ENCODE measurements at places on chromosomes 7 and 10.

DNA sequence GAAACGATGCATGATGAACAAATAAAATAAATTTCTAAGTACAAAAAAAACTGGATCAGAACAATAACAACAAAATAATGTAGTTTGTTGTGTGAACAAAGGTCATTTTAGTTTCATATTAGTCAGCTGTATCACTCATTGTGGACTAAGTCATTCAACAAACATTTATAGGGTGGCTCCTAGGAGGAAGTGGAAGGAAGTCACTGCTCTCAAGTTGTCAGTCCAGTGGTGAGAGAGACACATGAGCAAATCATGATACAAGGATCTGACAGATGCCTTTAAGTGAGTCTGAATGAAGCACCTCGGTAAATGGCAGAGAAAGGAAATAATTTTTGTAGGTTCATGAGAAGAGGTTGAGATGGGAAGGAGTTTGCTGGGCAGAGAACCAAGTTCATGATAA lies 56.8 kb downstream of the EPDR1 start:
- no peak for DNase-seq

DNA sequence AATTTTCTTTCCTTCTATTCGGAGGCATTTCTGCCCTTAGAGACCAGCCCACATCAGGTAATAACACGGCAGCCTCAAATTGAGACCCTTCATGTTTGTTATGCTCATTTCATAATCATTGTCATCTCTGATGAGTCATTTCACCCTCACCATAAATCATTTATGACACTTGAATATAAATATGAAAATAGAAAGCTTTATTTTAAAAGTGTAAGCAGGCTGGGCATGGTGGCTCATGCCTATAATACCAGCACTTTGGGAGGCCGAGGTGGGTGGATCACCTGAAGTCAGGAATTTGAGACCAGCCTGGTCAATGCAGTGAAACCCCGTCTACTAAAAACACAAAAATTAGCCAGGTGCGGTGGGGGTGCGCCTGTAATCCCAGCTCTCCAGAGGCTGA lies 57.4 kb upstream of the EGFR start:
- no peak for DNase-seq

DNA sequence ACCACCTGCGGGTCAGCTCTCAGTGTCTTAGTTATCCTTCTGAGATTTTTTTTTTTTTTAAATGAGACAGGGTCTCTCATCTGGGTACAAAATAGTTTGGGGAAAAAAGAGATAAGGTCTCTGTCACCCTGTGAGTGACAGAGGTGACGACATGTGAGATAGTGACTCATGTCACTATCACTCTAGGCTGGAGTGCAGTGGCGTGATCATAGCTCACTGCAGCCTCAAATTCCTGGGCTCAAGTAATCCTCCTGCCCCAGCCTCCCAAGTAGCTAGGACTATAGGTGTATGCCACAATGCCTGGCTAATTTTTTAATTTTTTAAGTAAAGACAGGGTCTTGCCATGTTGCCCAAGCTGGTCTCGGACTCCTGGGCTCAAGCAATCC lies 10.4 kb downstream of the BLVRA start:
- no peak for DNase-seq

GRCh38 chr7:68272507-68272906 lies 1275.9 kb downstream of the TYW1 start:
- DNase-seq = no peak

GRCh38 chr7:28647076-28647421 lies 234.7 kb downstream of the CREB5 start:
- DNase-seq = no peak

- no peak for DNase-seq
Observed at GRCh38 chr7:151687523-151688235, 168.0 kb upstream of the RHEB start.

DNA sequence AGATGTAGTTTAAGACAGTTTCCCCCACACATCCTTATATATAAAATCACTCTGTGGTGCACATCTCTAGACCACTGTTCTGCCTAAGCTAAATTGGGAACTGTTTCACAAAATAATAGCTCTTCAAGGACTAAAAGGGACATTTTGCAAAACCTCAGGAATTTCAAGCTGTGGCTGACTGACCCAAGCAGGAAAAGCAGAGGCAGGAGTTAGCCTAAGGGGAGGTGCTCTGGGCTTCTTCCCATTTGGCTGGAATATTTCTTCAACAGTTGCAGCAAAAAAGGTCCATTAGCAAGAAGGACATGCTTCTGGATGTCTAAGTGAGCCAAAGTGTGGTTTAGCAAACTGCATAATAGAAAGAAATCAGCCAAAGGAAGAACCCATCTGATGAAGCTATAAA lies 551.2 kb upstream of the ANKRD30A start:
- no peak for DNase-seq

DNA sequence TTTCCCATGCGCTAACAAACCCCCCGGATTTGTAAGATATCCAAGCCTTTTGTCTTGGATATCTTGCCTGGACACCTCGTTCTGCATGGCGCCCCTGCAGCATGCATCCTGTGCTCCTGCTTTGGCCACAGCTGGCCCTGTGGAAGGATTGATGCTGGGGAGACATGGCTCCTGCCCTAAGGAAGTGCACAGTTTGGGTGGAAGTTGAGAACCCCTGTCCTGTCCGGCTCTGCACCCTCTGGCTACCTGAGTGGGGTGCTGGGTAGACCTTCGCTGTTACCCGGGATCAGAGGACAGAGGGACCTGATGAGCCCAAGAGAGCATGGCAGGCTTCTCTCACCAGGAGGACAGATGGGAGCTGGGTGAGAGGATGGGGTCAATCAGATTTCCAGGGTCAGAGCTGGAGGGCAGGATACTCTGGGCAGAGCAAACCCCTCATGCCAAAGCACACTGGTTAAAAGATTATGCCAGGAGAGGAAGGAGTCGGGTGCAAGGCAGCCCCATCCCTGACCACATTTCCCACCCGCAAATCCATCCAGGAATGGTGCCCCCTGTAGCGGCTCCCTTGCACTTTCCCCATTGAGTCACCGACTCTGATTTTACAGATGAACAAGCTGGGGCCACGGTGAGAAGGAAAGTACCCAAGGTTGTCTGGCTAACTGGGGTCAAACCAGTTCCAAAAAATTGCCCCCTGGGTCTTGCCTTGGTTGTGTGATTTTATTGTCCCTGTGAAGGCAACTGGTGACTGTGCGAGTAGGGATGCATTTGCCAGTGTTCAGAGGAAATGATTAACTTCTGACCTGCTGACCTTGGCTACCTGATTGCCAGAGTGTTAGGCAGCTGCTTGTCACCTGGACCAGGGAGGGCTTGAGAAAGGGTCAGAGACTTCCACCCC lies 290.1 kb upstream of the ZMIZ1 start:
- no peak for DNase-seq

GRCh38 chr7:101496017-101496416 lies 133.1 kb downstream of the MYL10 start:
- DNase-seq = no peak

GRCh38 chr7:7805511-7806153 lies 87.2 kb upstream of the RPA3 start:
- DNase-seq = no peak

- DNase-seq = no peak
Observed at GRCh38 chr7:100506356-100506923, 22.7 kb downstream of the NYAP1 start.

- no peak for DNase-seq
Observed at GRCh38 chr7:20235288-20235687, 18.1 kb upstream of the MACC1 start.

- DNase-seq = no peak
Observed at GRCh38 chr10:47438857-47439474, 44.9 kb downstream of the ANXA8 start.

DNA sequence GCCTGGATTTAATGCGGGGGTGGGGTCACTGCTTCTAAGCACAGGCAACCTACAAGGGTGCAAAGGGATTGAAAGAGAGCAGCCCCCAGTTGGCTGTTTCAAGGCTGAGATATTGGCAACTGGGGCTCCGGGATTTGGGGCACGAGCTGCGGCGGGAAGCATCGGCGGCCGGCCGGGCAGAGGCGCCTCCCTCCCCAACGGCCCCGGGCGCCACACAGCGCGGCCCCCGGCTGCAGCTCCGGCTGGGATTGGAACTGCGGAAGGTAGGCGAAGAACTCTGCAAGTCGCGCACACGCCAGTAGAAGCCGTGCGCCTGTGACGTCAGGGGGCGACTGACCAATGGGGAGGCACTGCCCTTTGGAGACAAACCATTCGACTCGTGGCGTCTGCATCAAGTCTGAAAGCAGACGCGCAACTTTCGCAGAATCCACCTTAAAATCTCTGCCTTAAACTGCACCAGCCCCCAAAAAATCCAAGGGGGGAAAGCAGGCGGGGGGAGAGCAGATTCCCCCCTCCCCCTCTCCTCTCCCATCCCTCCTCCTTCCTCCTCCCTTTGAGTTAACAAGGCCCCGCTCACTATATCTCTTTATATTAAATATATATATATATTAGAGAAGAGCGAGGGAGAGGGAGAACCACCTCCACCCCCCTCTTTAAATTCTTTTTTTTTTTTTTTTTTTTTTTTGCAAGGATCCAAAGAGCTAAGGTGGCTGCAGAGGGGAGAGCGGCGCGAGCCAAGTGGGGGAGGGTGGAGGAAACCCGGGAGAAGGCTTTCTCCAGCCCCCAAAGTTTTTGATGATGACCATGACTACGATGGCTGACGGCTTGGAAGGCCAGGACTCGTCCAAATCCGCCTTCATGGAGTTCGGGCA lies at the start of gene DLX6:
DLX6 (plus strand) TSS at position 371 of the 872 bp plus-strand sequence; CDS start at position 796, 425 bp downstream.
- DNase-seq = no peak

DNA sequence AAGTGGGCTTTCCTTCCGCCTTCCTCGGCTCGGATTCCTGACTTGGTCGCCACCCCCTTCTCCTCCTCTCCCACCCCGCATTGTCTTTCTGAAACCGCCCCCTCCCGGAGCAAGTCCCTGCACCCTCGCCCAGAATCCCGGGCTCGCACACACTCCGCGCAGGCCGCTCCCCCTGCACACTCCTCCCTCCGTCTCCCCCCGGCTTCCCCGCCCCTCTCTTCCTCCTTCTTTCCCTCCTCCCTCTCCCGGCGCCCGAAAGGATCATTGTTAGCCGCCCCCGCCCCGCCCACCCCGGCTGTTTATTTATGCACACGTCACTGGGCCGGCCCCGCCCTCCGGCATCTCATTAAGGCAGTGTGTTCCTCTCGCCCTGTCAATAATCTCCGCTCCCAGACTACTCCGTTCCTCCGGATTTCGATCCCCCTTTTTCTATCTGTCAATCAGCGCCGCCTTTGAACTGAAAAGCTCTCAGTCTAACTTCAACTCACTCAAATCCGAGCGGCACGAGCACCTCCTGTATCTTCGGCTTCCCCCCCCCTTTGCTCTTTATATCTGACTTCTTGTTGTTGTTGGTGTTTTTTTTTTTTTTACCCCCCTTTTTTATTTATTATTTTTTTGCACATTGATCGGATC lies at the start of gene TCF7L2:
TCF7L2 (plus strand) TSS at position 373 of the 633 bp plus-strand sequence. CDS start 510 bp downstream, outside the sequence.
- peak; percentile 6 for DNase-seq

GRCh38 chr10:98028168-98028770 lies 2.2 kb downstream of the CRTAC1 start:
- peak; percentile 7 for DNase-seq

- DNase-seq = no peak
Observed at GRCh38 chr10:58511765-58512490, 744 bp upstream of the BICC1 start.

DNA sequence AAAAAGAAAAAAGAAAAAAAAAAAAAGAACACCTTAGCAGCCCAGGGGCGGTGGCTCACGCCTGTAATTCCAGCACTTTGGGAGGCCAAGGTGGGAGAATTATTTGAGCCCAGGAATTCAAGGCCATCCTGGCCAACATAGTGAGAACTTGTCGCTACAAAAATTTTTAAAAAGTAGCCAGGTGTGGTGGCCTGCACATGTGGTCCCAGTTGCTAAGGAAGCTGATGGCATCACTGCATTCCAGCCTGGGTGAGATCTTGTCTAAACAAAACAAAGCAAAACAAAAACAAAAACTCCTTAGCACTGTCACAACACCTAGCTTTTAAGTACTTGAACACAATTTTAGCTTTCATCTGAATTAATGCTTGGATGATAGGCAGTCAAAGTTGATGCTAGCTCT lies 86.3 kb upstream of the MKLN1 start:
- no peak for DNase-seq

DNA sequence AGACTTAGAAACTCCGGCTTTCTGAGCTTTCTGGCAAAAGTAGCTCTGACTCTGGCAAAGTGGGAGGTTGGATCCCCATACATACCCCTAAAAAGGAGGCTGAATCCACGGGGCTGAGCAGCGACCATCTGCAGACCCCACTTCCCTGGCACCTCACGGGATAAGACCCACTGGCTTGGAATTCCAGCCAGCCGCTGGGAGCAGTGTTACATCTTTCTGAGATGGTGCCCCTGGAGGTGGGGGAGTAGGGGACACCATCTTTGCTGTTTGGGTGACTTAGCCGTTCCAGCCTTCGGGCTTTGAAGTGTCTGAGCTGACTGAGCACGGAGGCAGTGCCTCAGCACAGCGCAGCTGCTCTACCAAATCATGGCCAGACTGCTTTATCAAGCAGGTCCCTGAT lies 45.0 kb upstream of the GRM3 start:
- no peak for DNase-seq

GRCh38 chr10:48677625-48678024 lies 7.0 kb upstream of the WDFY4 start:
- no peak for DNase-seq

GRCh38 chr7:113085781-113086390 lies 741 bp downstream of the GPR85 start:
- no peak for DNase-seq

GRCh38 chr10:33092596-33092995 lies 134.6 kb upstream of the ITGB1 start:
- no peak for DNase-seq

DNA sequence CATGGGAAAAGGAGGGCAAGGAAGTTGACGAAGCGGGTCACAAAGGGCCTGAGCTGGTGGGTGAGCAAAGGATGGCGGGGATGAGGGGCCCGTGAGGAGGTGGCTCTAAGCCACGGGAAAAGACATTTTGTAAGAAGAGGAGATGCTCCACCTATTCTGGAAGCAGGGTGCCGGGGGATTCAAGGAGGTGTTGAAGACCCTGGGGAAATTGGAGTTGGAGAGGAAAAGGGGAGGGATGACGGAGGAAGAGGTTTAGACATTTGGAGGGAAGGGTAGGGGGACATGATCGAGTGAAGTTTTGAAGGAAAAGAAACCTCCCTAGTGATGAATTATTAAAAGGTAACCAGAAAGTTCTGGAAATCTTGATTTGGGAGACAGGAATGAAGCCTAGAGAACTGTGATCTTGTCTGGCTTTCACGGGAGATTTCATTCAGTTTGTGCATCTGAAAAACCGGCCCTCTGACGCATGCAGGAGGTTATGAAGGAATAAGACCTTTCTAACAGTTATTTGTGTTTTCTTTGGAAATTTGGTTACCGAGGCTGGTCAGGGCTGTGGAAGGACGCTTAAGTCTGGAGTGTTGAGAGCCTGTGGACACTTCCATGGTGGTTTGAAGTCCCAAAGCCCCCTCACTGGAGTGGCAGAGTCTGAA lies 1.4 kb downstream of the SMO start:
- no peak for DNase-seq

GRCh38 chr10:116870949-116871348 lies 21.6 kb downstream of the ENO4 start:
- DNase-seq = no peak

GRCh38 chr10:116418389-116418788 lies 9.3 kb upstream of the PNLIPRP3 start:
- no peak for DNase-seq

DNA sequence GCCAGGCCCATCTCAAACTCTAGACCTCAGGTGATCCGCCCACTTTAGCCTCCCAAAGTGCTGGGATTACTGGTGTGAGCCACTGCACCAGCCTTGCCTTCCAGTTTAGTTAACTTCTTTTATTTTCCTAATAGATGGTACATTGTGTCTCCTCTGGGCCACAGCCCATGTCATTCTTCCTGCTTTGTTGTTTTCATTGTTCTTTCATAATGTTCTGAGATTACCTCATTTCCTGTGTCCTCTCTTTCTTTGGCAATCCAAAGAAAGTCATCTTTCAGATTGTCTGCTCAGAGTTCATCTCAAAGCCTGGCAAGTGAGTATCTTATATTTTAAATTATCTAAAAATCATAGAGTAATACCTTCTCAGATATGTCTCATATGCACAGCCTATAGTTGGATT lies at the start of gene OLAH:
OLAH (plus strand) TSS at position 270 of the 400 bp plus-strand sequence. CDS start 3,346 bp downstream, outside the sequence.
- DNase-seq = no peak
